ENCODE measurements at places on chromosomes 3 and 15.

DNA sequence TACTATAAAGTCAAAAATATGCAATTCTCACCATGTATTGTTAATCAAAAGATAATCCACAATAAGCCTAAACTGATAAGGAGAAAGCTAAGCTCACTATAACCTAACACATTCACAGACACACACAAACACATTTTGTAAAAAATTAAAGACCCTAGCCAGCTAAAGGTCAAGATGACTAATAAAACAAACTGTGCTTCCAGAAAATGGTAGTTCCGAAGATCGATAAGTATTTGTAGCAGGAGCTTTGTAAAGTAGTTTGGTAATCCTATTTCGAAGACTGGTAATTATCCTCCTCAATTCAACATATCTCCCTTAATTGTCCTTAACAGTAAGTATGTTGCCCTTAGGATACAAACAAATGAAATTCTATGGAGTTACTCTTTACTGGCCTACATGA is 62.9 kb upstream of the CHMP2B start:
- DNase-seq = no peak

DNA sequence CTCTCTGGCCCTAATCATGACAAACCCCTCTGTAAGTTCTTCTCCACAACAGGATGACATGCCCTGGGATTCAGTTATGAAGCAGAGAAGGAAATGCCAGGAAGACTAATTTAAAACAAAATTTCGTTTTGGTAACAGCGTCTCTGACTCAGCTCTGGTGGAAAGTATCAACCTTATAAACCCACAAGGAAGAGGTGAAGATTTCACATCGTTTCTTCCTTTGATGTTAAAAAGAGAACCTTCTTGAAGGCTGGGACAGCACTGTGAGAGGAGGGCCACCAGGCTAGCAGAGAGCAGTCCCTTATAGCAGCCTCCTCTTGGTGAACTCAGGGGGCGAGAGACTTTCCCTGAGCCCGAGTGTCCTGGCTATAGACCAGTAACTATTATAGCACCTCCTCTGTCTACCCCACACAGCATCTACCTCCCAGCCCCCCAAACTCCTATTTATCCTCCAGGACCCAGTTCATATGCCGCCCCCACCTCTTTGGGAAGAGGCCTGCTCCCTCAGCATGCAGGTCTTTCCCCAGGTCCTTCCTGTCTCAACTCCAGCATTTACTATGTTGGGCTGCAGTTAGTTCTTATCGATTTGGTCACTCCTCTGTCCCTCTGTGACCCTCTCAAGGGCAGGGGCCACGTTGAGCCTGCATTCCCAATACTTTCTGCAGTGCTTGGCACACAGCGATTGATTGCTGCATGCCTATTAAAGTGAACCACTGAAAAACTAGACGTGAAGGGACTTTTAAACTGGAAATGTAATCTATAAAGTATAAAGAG is 321.5 kb upstream of the ICE2 start:
- DNase-seq = no peak

DNA sequence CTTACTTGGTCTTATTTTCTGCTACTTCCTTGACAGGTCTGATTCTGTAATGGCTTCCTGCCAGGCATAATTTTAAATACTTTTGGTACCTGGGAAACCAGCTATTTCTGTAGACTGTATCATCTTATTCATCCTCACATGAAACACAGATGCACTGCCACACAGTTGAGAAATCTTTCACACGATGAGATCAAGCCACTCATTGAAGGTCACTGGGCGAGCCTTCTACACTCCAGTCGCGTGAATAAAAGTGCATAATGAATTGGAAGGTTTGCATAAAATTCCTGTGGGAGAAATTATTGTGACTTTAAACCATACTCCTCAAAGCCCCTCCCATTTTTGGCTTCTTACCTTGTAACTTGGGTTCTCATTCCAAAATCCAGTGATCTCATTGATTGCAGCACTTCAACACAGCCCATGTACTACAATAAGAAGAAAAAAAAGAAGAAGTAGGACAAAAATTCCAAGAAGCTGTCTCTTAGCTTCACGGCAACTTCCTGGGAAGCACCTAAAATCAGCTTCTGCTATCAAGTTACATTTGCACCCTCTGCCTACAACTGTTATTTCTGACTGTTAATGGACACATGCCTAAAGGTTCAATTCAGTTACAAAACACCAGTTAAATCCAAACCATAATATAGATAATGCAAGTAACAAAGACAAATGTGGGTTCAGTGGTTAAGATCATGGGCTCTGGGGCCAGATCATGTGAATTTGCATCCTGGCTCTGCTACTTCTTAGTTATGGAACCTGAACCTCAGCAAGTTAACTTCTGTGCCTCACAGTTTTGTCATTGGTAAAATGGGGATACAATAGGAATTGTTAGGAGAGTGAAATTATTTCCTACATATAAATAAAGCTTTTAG is 39.0 kb downstream of the SHC4 start:
- no peak for DNase-seq

GRCh38 chr3:155053756-155054155 is 26.4 kb upstream of the MME start:
- no peak for DNase-seq

DNA sequence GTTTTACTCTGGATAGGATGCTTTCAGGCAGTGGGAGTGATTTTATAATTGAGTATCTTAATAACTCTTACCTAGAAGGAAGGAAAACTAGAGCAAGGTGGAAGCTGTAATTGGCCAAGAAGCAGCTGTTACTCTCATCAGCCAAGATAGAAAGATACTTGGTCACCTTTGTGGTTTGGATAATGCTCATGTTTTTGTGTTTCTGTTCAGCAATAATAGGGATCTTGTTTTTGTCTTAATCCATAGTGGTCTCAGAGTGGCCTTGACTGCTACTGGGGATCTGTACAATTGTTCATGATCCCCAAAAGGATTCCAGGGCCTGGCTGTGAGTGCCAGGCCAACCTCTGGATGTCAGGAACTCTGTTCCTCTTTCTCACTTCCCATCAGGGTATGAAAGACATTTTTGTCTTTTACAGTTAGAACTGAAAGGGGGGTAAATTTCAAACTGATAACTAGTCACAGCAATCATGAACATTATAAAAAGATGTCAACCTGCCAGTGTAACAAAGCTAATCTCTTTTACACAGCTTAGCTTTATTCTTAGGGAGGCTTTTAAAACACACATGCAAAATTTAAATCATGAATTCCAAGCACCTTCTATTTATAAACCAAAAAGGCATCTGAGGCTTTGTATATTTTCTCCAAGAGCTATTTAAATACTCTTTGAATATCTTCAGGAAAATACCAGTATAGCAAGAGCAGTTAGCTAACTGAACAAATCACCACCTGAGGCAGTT is 6.0 kb downstream of the UBL7 start:
- no peak for DNase-seq

GRCh38 chr15:100866386-100867330 is 13.0 kb upstream of the ALDH1A3 start:
- DNase-seq = no peak

- no peak for DNase-seq
These were observed 378.3 kb downstream of the PDCD6IP start for GRCh38 chr3:34176723-34177122.

- DNase-seq = no peak
These were observed 34.0 kb downstream of the KLHL25 start for GRCh38 chr15:85760531-85761371.

- no peak for DNase-seq
These were observed 83.8 kb downstream of the FAM174B start for GRCh38 chr15:92571824-92572223.

- DNase-seq = no peak
These were observed 18.0 kb downstream of the TNFAIP8L3 start for GRCh38 chr15:51076524-51077220.

DNA sequence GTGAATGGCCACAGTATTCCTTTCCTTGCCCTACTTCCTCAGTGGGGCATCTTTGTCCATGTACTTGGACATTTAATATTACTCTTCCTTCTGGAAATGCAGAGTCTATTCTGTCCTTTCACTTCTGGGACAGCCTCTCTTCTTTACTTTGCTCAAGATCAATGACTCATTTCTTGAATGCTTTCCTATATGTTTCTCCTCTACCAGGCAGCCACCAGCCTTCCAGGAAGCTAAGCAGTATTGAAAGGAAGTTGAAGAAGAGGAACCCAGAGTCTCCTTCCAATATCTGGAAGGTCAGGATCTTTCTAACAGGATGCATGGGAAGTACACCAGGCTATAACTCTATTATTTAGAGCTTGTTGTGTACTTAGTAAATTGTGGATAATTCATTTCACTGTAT is 182.8 kb downstream of the CD47 start:
- no peak for DNase-seq

DNA sequence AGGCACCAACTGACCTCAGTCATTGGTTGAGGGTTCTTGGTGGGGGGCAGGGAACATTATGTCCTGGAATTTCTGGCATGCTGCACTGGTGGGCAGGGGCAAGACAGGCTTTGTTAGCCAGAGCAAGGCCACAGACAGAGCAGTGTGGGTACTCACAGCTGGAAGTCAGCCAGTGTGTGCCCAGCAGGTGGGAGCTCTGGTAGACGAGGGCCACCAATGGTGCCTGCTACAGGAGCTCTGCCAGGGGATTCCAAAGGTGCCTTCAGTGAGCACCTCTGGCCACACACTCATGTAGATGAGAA is 31.3 kb downstream of the CYP8B1 start:
- DNase-seq = no peak

Measured in cerebellar cortex (tissue), 1 donor.